RKO (cell line): ENCODE measurements at places on chromosomes 4 and X.

GRCh38 chr4:168092176-168092712, at the start of gene ANXA10:
ANXA10 (plus strand) TSS chr4:168092537; CDS start chr4:168092701, 164 bp downstream.
- no peak for DNase-seq

DNA sequence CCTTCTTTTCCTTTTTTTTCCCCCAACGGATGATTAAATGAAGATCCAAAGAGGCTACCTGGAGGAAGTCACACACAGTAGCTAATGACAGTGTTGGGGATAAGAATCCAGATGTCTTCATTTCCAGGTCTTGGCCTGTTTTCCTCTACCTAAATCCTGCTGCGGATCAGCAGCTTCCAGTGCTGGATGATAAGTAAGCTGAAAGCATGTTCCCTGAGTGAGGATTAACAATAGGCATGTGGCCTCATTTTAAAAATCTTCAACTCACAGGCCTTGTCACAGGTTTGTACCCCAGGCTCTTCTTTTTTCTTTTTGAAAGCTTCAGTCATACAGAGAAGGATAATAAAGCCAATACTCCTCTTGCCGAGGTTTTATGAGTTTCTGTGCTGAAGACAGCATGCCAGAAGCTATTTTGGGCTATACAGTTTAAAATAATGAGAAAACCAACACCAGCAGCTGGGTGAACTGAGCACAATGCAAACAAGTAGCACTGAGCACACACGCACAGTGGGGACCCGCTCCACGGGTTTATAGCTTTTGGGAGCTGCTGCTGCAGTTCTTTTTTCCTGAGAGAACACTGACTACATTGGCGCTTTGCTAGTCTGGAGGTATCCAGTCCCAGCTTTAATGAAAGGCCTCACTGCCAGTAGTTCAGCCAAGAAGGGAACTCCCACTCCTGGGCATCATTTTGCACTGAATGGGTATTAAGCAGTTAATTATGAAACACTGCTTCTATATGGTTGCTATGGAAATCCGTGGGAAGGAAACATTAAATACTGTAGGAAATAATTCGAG, 184.2 kb upstream of the CTSO start:
- DNase-seq, result no peak

DNA sequence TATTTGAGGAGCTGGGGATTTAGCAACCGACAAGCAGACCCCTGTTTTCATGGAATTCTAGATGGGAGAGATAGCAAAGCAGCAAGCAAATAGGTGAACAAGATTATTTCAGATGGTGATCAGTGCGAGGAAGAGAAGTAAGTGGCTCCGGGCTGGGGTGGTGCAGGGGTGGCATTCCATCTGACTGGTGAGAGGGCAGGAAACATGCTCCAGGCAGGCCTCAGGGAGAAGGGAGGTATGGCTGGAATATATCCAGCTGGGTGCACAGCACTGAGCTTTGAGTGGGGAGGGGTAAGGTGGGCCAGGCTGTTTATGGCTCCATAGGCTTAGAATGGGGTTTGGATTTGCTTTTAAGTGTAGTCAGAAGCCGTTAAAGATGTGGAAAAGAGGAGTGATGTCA, 21.2 kb downstream of the PTTG2 start:
- DNase-seq, result no peak

- no peak for DNase-seq
Observed at GRCh38 chrX:17544821-17545220, 169.8 kb downstream of the NHS start.

DNA sequence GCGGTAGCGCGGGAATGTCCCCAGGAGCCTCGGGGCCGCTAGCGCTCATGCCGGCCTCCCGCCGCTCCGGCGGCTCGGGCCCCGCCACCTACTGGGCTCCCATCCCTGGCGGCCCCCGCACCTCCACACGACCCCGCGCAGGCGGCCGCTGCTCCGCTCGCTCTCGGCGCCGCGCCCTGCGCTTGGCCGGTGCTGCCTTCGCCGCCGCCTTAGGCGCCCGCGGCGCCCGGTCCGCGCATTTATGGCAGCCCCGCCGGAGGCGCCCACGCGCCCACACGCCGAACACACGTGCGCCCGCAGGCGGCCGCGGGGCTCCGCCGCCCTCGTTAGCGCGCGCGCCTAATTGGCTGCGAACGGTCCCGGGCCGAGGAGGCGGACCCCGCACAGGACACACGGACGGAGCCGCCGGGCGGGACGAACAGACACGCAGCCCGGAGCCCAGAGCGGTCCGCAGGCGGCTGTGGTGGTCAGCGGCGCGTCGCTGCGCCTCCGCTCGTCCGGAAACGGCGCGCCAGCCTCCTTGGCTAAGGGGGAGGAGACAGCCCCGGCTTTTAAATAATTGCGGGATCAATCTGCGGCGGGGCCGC, at the start of gene NKX1-1:
TSS of gene NKX1-1 (minus strand) at position 49 of the 587 bp plus-strand sequence. CDS start at position 49, 0 bp downstream.
- DNase-seq, result no peak

DNA sequence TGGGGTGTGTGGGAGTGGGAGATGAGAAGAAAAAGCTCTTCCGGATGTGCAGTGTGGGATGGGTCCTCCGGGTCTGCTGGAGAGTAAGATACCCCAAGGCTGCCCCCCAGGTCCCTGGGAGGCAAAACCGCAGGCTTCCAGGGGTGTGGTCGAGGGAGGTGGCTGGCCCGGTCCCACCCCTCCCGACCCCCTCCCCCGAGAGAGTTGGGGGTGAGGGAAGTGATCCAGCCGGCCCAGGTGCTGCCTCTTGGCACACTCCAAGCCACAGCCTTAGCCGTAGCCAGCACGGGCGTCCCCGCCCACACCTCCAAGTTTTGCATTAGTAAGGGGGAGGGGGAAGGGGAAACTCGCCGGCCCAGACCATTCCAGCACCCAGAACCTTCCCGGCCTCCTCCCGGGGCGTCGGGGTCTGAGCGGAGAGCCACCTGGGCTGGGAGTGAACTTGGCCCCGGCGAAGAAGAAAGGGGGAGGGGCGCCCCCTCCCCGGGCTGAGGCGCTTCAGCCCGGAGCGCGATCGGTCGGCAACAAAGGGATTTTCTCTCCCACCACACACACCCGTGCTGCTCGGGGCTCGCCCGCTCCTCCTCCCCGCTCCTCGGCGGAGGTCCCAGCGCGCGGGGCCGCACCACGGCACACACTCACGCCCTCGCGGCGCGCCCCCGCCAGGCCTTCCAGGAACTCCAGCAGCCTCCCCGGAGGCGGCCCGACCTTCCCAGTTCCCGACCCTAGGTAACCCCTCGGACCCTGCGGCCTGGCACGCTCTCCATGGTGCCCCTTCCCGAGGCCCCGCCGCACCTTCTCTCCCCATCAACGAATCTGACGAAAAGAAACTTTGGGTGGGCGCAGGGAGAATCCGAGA, 14.4 kb downstream of the BCOR start:
- no peak for DNase-seq

DNA sequence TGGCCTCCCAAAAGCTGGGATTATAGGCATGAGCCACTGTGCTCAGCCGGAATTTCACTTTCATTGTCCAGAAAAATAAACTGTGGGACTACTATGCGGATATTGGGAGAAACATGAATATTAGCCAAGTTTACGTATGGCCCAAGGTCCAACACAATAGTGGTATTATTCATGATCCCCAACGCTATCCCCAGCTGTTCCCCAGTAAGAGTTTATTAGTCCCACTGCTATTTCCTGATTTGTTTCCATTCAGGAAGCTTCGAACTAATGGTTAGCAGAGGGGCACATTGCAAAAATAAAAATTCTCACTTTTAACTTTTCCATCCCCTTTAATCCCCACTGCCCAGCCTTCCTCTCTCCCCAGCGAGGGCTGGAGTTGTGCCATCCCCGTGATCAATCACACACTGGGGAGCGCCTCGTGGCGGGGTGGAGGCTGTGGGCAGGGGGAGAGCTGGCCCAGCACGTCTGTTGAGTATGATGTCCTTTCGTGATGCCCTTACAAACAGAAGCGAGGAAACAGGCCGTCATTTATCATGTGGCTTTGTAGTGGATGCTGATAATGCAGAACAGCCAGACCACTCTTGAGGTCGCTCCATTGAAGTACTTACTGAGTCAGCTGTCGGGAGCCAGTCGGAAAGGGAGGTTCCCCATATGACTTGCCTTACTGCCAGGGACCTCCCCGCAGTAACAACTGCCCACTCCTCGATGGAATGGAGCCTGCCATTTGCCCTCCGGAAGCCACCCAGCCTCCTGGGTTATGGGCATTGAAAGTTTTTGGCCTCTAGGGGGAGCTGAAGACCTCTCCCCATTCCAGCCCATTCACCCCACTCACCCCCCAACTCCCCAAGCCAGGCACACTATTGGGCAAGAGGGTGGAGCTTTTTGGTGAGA, 117.0 kb downstream of the KDR start:
- no peak for DNase-seq

GRCh38 chr4:82900066-82900410, 497 bp upstream of the THAP9 start:
- peak; percentile 65 for DNase-seq
